Colonic mucosa (tissue), 4 donors: ENCODE measurements at places on chromosomes 2 and 18.
A peak's percentile ranks its signal among the peaks of the same experiment; 100 is the strongest.

DNA sequence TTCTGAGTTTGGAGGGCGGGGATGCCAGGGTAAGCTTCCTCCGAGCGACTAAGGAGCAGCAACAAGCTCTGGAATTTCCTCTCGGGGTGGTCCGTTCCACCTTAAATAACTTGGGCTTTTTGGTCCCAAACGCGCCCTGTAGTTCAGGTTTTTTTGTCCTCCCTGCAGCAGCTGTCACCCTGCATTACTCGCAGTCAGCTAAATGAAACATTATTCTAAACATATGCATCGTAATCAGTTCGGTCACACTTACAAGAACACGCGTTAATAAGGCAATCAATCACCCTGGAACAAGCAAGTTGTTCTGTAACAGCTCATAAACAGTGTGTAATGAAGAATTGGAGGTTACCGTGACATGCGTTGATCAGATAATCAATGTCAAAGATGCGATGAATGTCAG is 8.3 kb downstream of the EVX2 start:
- no peak overlapping the region for H3K4me3 ChIP-seq
- H3K4me1 ChIP-seq: no peaks in the 10 kb centered on the region
- no peak overlapping the region for H3K27ac ChIP-seq
- H3K27me3 ChIP-seq: peaks cover 88% of the 10 kb centered on the region

GRCh38 chr18:37299471-37300304 is 265.9 kb downstream of the CELF4 start:
- no peaks in the 10 kb centered on the region for H3K36me3 ChIP-seq
- H3K27ac ChIP-seq: no peak overlapping the region
- peak; percentile 81 for DNase-seq
- no peak overlapping the region for H3K4me3 ChIP-seq

GRCh38 chr2:10158681-10159080 is 36.1 kb downstream of the RRM2 start:
- H3K4me3 ChIP-seq: no peak overlapping the region
- H3K27me3 ChIP-seq: no peaks in the 10 kb centered on the region
- H3K27ac ChIP-seq: no peak overlapping the region
- peaks cover 4% of the 10 kb centered on the region for H3K4me1 ChIP-seq

DNA sequence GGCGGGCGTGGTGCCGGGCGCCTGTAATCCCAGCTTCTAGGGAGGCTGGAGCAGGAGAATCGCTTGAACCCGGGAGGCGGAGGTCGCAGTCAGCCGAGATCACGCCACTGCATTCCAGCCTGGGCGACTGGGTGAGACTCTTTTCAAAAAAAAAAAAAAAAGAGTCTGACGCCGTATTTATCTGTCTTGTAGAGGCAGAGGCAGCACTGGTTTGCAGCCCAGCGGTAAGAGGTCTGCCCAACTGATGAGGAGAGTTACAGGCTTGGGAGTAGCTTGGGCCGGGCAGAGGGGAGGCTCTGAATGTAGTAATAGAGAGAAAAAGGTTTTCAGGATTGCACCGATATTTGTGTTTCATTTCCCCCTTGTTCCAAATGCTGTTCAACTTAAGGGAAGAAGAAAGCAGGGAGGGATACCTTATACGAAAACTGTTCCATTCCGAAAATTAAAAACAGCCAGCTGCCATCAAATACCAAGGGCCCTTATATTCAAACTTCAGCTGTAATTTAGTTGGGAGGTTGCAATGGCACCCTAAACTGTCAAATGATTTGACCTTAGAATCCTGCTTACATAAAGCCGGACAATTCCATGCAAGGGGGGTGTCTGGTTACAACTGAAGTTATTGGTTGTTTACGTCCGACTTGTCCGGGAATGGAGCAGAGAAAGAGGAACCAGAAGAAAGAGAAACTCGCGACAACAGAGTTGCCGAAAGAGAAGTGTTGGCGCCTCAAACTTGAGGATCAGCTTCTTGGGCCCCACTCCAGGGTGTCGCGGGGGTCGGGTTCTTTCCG is 9.2 kb upstream of the SP9 start:
- H3K4me3 ChIP-seq: peak overlapping the region; percentile 39
- H3K27me3 ChIP-seq: peaks cover 56% of the 10 kb centered on the region
- no peak for DNase-seq
- no peaks in the 10 kb centered on the region for H3K36me3 ChIP-seq

GRCh38 chr2:105674859-105675541 is 69.7 kb upstream of the NCK2 start:
- DNase-seq: no peak
- H3K27me3 ChIP-seq: no peaks in the 10 kb centered on the region
- H3K36me3 ChIP-seq: no peaks in the 10 kb centered on the region
- H3K27ac ChIP-seq: no peak overlapping the region

DNA sequence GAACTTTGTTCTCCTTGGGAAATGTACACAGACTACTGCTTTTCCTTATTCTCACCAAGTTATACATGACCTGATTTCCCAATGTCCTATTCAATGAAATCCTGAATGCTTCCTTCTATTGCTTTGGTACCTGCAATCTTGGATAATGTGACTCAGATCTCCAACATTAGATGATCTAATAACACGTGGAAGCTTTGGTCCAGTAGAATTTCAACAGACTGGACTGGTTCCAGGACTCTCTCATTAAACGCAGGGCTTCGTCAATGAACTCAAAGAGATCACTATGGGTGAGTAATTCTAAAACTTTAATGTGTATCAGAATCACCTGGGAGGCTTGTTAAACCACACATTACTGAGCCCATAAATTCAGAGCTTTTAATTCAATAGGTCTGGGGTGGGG is 413.6 kb upstream of the KCNH7 start:
- no peaks in the 10 kb centered on the region for H3K36me3 ChIP-seq
- no peak overlapping the region for H3K27ac ChIP-seq
- H3K27me3 ChIP-seq: no peaks in the 10 kb centered on the region

- H3K4me1 ChIP-seq: no peaks in the 10 kb centered on the region
- no peaks in the 10 kb centered on the region for H3K27me3 ChIP-seq
- no peak overlapping the region for H3K27ac ChIP-seq
Measured at GRCh38 chr2:204251158-204251997, 293.9 kb upstream of the PARD3B start.

GRCh38 chr2:104849618-104850141 is 4.2 kb upstream of the POU3F3 start:
- no peaks in the 10 kb centered on the region for H3K36me3 ChIP-seq
- DNase-seq: peak; percentile 61
- H3K4me1 ChIP-seq: peaks cover 12% of the 10 kb centered on the region
- no peak overlapping the region for H3K27ac ChIP-seq
- H3K4me3 ChIP-seq: no peak overlapping the region
- peaks cover 96% of the 10 kb centered on the region for H3K27me3 ChIP-seq

- H3K4me3 ChIP-seq: no peak overlapping the region
- H3K36me3 ChIP-seq: no peaks in the 10 kb centered on the region
- DNase-seq: peak; percentile 90
- peaks cover 4% of the 10 kb centered on the region for H3K4me1 ChIP-seq
Measured at GRCh38 chr2:10486601-10487079, 38.5 kb upstream of the ODC1 start.

DNA sequence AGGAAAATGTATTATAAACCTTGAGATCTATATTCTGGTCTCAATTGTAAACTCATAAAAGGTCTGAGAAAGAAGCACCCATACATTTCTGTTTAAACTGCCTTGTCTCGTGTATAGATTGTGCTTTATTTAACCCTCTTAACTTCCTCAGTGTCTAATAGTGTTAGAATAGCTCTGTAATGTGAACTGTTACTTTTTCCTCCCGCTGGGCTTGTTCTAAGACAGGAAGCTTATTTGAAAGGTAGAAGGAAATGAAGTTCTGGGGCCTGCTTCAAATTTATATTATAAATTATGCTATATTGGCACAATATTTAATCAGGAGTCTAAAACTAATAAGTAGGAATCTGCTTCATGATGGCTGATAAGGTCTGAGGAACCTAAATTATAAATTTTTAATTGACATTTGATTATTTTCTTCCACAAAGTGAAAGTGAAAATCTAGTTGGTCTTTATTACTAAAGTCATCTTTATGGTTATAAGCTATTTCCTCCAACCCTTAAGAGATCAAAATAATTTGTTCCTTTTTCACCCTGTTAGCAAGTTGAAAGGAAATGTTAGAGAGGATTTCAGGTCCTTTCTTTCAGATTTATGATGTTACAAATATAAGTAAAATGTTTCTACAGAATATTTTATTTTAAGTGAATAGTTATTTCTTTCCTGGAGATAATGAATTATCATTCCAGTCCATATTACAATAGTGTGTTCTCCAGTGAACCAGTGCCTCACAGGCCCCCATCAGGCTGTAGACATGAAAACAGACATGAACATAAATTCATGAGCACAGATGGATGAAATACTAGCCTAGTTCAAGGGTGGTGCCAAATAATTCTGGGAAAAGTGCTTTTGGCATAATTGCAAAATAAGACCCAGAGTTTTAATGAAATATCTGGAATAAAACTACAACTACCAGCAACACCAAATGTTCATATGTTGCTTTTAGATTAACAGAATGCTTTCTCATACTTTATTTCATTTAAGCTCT is 7.9 kb downstream of the MFSD6 start:
- peaks cover 16% of the 10 kb centered on the region for H3K4me1 ChIP-seq
- H3K27ac ChIP-seq: peak overlapping the region; percentile 19
- no peaks in the 10 kb centered on the region for H3K36me3 ChIP-seq
- DNase-seq: no peak
- no peak overlapping the region for H3K4me3 ChIP-seq
- no peaks in the 10 kb centered on the region for H3K27me3 ChIP-seq

DNA sequence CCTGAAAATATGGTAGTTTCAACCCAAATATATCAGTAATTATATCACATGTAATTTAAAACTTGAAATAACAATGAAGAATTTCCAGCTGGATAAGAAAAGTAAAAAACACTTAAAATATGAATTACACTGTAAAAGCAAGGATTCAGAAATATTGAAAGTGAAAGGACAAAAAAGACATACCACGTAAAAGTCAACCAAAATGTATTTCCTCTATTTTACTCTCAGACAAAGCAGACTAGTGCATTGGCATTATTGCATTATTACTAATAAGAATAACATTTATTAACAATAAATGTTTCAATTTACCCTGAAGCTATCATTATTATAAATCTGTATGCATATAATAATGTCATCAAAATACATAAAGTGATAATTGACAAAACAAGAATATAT is 445.1 kb upstream of the TRIB2 start:
- no peak overlapping the region for H3K4me3 ChIP-seq
- H3K27ac ChIP-seq: no peak overlapping the region
- DNase-seq: no peak

GRCh38 chr2:215765729-215766360 is 247.5 kb downstream of the MREG start:
- H3K36me3 ChIP-seq: no peaks in the 10 kb centered on the region
- no peaks in the 10 kb centered on the region for H3K4me1 ChIP-seq
- no peak overlapping the region for H3K4me3 ChIP-seq

DNA sequence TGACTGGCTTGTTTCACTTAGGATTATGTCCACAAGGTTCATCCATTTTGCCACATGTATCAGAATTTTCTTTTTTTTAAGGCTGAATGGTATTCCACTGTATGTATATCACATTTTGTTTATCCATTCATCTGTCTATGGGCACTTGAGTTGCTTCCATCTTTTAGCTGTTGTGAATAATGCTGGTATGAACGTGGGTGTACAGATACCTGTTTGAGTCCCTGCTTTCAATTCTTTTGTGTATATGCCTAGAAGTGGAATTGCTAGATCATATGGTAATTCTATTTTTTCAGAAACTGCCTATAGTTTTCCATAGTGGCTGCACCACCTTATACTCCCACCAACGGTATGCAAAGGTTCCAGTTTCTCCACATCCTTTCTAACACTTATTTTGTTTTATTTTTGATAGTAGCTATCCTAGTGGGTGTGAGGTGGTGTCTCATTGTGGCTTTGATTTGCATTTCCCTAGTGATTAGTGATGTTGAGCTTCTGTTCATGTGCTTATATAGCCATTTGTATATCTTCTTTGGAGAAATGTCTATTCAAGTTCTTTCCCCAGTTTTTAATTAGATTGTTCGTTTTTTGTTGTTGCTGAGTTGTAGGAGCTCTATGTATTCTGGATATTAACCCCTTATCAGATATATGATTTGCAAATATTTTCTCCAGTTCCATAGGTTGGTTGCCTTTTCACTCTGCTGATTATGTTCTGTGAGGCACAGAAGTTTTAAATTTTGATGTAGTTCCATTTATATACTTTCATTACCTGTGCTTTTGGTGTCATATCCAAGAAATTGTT is 40.7 kb downstream of the TTC39C start:
- no peaks in the 10 kb centered on the region for H3K4me1 ChIP-seq
- H3K4me3 ChIP-seq: no peak overlapping the region
- no peak for DNase-seq

DNA sequence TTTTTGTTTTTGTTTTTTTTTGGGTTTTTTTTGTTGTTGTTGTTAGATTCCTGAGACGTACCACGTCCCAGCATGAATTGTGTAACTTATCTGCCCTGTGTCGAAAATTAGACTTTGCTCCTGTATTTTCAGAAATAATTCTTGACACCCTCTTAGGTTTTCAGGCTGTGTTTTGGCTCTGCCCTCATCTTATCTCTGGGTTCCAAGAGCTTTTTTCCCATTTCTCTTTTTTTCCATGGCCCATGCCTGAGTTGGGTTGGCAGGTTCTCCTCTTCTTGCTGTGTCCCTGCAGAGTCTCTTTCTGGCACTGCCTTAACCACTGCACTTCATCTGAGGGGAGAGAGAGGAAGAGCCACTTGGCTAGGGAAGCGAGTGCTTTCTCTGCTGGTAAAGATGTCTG is 42.4 kb downstream of the CTIF start:
- no peak overlapping the region for H3K27ac ChIP-seq
- H3K27me3 ChIP-seq: no peaks in the 10 kb centered on the region
- no peak for DNase-seq
- no peak overlapping the region for H3K4me3 ChIP-seq
- H3K4me1 ChIP-seq: no peaks in the 10 kb centered on the region

- no peak overlapping the region for H3K27ac ChIP-seq
- no peaks in the 10 kb centered on the region for H3K4me1 ChIP-seq
- H3K36me3 ChIP-seq: no peaks in the 10 kb centered on the region
Measured at GRCh38 chr2:170313347-170313991, 135.5 kb downstream of the MYO3B start.

DNA sequence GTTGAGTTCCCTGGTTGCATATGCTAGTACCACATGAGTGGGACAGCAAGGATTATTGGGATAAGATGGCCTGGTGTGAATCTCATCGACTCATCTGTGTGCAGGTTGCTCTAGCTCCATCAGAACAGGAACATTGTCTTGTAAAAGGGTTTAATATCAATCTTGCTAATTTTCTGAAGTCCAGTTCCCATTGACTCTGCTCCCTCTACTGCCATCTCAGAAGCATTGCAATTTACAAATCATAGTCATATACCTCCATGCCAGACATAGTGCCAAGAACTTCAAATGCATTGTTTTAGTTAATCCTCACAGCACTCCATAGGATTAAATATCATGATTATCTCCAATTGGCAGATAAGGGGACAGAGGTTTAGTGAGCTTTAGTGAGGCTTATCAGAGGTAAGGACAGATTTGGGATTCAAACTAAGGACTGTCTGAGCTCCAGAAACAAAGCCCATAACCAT is 4.8 kb upstream of the STAT4 start:
- no peak overlapping the region for H3K27ac ChIP-seq
- H3K27me3 ChIP-seq: no peaks in the 10 kb centered on the region
- no peaks in the 10 kb centered on the region for H3K4me1 ChIP-seq
- no peak for DNase-seq
- no peaks in the 10 kb centered on the region for H3K36me3 ChIP-seq
- H3K4me3 ChIP-seq: no peak overlapping the region
